ENCODE measurements at places on chromosomes 11 and 22.

DNA sequence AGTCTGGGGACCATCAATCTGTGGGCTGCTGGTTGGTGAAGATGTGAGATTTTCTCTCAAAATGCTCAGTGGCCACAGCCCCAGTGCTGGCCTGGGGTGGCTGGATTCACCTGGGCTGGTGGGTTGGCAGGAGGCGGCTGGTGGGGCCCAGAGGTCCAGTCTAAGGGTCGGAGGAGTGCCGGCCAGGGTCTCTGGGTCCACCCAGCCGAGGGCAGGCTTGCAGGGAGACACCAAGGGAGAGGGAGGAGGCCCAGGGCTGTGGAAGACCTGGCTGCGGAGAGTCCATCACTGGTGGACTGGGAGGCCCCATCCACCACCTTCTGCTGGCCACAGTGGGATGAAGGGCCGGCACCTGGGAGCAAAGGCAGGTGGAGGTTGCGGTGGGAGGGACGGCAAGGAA is 582 bp upstream of the SHANK3 start:
- H3K36me3 ChIP-seq: no peaks in the 10 kb centered on the region
- peaks cover 9% of the 10 kb centered on the region for H3K4me1 ChIP-seq
- DNase-seq: no peak
- H3K4me3 ChIP-seq: no peak overlapping the region
- H3K27ac ChIP-seq: no peak overlapping the region

- no peak overlapping the region for H3K27ac ChIP-seq
- H3K36me3 ChIP-seq: peaks cover 12% of the 10 kb centered on the region
- H3K4me3 ChIP-seq: no peak overlapping the region
- H3K27me3 ChIP-seq: no peaks in the 10 kb centered on the region
These were observed 55.0 kb upstream of the DEPDC7 start for GRCh38 chr11:32960553-32961164.

DNA sequence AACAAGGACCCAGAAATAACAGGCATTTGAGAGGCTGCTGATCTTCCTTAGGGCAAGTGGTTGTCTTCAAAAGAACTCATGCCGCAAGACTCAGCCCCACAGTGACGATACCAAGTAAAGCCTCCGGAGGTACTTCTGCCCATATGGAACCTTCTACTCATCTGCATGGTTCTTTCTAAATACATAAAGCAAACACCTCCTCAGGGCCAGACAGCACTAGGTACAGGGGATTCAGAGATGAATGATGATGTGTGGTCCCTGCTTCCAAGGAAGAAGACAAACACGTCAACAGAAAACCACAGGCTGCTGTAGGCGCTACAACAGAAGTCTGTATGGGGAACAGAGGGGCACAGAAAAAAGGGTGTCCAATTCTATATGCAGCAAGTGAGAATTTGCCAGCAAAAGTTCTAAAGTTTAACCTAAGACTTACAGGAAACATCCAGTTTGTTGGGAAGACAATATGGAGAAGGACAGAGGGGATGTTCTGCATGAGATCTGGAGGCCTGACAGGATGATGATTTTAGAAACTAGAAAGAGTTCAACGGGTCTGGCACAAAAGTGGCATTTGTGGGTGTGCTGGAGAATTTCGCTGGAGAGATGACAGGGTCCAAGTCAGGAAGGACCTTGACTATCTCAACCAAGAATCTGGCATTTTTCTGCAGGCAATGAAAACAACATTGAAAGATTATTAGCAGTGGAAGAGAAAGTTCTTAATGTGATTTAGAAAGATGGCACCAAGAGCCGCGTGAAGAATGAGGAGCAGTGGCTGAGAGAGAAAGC is 23.7 kb downstream of the JAML start:
- H3K27me3 ChIP-seq: no peaks in the 10 kb centered on the region
- H3K4me1 ChIP-seq: peaks cover 27% of the 10 kb centered on the region
- H3K27ac ChIP-seq: no peak overlapping the region
- peaks cover 40% of the 10 kb centered on the region for H3K36me3 ChIP-seq
- peak; percentile 79 for DNase-seq
- H3K4me3 ChIP-seq: no peak overlapping the region

- no peak overlapping the region for H3K27ac ChIP-seq
- peaks cover 6% of the 10 kb centered on the region for H3K27me3 ChIP-seq
- DNase-seq: no peak
These were observed 19.8 kb upstream of the EHF start for GRCh38 chr11:34601085-34601444.

DNA sequence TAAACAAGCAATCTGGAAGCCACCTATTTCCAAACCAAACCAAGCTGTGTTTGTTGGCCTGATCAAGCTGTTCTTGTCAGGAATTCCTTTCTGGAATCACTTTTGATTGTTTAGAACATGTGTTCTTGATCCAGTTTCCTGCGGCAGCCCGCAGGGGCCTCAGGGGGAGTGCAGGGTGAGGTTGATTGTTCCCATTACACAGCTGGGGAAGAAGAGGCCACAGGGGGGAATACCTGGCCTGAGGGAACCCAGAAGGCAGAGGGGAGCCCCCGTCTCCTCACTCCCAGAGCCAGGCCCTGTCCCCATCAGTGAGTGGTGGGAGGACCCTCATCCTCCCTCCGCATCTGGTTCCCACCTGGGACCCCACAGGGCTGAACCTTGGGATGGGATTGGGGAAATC is 4.2 kb downstream of the MRGPRD start:
- no peaks in the 10 kb centered on the region for H3K36me3 ChIP-seq
- peaks cover 7% of the 10 kb centered on the region for H3K27me3 ChIP-seq
- DNase-seq: no peak
- no peak overlapping the region for H3K4me3 ChIP-seq
- H3K4me1 ChIP-seq: no peaks in the 10 kb centered on the region
- H3K27ac ChIP-seq: no peak overlapping the region

- H3K27ac ChIP-seq: no peak overlapping the region
- no peak for DNase-seq
- peaks cover 9% of the 10 kb centered on the region for H3K4me1 ChIP-seq
- no peaks in the 10 kb centered on the region for H3K36me3 ChIP-seq
These were observed 1.9 kb downstream of the CDON start for GRCh38 chr11:126060757-126061171.
